ENCODE measurements at places on chromosomes 3 and 15.

GRCh38 chr15:25169318-25169717 lies 214.5 kb downstream of the SNRPN start:
- DNase-seq, result no peak

GRCh38 chr3:36538136-36538749 lies 157.9 kb downstream of the STAC start:
- no peak for DNase-seq

DNA sequence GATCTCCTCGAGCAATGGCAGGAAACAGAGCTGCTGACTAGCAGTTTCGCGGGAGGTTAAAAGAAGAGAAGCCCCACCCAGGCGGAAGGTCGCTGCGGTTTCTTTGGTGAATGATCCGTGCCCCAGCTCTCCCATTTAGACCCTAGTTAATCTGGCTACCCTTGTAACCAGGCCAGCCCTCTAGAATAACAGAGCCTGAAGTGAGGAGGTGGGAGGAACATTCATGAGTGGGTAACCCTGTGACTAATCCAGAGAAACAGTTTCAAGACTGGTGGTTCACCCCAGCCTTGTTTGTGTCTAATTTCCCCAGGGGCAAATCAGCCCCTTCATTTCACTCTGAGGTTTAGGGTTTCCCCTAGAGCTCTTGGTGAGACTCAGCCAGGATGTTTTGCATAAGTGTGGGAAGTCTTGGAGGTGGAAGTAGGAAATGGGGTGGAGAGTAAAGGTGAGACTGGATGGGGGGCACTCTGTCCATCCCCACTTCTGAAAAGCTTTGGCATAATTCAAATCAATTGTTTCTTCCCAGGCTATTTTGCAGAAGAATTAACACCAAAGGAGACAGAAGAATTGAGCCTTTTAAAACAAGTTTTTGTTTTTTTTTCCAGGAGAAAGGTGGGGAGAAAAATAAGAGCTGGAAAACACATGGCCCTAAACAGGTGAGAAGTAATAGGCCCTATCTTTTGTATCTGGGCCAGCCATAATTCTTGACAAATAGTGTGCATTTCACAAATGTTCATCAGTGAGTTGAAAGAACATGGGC lies 303.1 kb downstream of the RPLP1 start:
- no peak for DNase-seq

DNA sequence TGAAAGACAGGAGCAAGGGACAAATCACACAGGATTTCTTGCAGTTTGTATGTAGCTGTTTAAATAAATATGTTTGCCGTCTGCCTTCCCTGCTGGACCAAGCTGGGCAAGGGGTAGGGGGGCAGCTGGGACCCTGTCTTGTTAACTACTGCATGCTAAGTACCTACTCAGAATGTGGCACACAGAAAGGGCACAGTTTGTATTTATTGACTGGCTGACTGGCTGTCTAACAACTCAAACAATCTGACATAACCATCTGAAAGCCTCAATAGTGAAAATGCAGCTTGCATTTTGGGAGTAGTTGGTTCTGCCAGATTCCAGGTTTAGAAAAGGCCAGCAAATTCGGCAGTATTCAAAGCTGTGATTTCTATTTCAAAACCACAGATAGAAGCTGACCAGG lies 16.6 kb upstream of the MAGI1 start:
- DNase-seq, result no peak

GRCh38 chr3:98022978-98023820 lies 11.9 kb downstream of the GABRR3 start:
- DNase-seq, result peak; percentile 40

- no peak for DNase-seq
Measured at GRCh38 chr3:187798126-187798525, 52.9 kb upstream of the BCL6 start.

DNA sequence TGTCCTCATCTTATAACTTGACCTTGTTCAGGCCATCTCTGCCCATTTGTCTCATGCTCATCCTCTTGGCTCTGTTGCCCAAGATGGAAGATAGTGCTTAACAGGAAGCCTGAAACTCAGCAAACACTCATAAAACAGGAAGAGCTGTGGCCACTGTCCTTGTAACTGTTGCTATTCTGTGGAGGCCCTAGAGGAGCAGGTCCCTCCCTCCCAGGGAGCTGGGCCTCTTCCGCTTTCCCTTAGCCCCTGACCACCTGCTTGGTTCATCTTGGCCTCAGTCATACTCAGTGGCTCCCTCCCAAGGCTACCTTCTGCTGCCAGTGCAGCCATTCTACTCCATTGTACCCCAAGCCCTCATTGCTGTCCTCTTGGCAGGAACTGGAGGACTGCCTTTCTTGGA lies 3.5 kb downstream of the MAPKAPK3 start:
- no peak for DNase-seq

GRCh38 chr3:195859846-195860411 lies 48.2 kb upstream of the MUC4 start:
- DNase-seq, result no peak

GRCh38 chr3:52831500-52832301 lies 1.2 kb upstream of the ITIH4 start:
- DNase-seq, result no peak
